ENCODE measurements at places on chromosomes 1 and 21.

- no peak for DNase-seq
Observed at GRCh38 chr1:247646867-247647266, 32.7 kb downstream of the OR13G1 start.

DNA sequence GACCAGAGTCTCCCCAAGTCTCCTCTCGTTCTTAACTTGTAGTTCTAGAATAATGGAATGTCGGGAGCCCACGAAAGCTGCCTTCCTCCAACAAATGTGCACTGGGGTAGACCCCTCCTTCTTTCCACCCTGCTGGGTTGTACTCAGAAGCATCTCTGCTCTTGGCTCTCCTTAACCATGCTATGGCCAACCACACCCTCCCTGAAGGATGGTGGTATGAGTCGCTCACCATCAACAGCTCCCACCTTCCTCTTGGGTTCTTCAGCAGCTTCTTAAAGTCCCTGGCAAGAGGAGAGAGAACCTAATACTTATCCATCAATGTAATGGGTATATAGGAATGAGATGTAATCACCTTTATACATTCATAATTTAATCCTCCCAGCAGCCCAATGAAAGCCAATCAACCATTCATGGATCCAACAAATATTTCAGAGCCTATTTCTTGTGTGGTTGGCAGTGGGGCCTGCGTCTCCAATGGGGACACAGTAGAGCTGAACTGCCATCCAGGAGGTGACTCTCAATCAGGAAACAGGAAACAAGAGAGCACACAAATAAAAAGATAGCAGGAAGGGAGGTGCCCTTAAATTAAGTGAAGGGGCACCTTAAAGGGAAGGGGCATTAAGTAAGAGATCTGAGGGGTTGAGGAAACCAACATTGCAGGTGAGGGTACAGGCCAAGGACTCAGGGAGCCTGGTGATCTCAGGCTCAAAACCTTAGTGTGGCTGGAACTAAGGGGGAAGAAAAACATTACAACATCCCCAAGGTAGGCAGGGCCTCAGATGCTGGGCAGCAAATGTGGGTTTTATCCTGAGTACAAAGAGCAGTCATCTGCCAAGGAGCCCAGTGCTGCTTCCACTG is 64.4 kb upstream of the ETS2 start:
- DNase-seq: no peak

DNA sequence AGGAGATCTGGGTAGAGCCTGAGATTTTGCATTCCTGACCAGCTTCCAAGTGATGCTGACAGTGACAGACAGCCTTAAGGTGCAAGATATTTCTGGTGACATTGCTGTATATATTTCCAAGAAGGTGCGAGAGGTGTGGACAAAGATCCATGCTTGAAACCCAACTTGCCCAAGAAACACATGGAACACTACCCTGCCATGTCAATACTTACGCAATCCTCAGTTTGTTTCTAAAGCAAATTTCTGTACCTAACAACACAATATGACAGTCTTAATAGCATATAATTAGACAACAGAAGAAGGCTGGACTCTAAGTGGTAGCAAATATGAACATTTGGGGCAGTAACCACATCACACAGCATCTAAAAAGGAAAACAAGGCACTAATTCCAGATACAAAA is 260.4 kb downstream of the DSCAM start:
- DNase-seq: no peak

GRCh38 chr1:26280333-26281042 is 602 bp downstream of the SH3BGRL3 start:
- no peak for DNase-seq

DNA sequence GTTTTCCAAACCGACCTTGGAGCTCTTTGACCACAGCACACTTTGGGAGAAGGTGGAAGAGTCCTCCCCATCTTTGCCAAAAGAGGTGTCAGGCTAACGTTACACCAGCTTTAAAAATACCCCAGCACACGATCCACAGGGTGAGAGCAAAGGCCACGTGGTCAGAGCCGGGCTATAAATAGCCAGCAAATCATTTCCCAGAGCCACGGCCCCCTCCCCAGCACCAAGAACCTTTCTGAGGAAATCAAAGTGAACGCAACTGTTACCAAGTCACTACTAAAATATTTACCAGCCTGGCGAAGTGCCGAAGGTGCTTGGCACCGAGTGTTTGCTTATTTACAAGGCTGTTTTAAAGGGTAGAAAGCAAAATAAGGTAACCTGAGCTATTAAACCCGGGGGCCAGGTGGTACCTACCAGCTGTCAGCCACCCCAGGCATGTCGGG is 72.4 kb downstream of the CASZ1 start:
- DNase-seq: no peak

- no peak for DNase-seq
Observed at GRCh38 chr21:46393941-46394594, 64.6 kb upstream of the DIP2A start.

- no peak for DNase-seq
Observed at GRCh38 chr1:214859647-214860046, 222.9 kb upstream of the KCNK2 start.

DNA sequence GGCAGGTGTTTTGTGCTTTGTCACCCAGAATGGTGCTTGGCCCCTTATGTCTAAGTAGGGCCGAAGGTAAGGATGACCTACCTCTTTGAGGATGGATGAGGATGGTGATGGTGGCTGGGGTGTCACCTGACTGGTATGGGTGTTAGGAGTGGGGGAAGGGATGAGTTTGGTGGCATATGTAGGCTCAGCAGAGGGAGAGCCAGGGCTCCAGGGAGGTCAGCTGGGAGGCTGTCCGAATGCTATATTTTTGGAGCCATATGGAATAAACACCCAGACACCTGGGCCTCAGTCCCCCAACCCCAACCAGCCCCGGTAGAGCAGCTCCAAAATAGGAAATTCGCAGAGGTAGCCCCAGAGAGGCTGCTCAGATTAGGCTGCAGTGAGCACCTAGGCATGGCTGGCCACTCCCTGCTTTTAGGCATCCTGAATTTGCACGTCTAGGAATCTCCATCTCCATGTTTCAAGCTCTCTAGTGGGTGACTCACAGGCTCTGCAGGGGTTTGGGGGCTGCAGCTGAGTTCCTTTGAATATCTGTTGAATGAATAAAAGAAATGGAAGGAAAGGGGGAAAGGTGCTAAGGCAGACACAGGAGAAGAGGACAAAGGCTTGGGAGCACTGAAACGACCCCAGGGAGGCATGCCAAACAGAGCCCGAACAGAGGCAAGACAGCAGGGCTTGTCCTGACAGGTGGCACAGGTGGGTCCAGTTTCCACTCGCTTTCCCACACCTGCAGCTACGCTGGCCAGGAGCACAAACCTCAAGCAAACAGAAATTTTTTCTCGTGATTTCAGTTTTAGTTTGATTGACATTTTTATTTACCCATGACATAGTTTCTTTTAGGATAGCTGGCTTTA is 135.3 kb upstream of the EDN2 start:
- DNase-seq: no peak

GRCh38 chr1:171243878-171244277 is 4.4 kb upstream of the FMO1 start:
- no peak for DNase-seq

- DNase-seq: no peak
Observed at GRCh38 chr1:23529146-23530086, 1.6 kb downstream of the E2F2 start.

- no peak for DNase-seq
Observed at GRCh38 chr1:151108331-151108730, 37.8 kb downstream of the GABPB2 start.

DNA sequence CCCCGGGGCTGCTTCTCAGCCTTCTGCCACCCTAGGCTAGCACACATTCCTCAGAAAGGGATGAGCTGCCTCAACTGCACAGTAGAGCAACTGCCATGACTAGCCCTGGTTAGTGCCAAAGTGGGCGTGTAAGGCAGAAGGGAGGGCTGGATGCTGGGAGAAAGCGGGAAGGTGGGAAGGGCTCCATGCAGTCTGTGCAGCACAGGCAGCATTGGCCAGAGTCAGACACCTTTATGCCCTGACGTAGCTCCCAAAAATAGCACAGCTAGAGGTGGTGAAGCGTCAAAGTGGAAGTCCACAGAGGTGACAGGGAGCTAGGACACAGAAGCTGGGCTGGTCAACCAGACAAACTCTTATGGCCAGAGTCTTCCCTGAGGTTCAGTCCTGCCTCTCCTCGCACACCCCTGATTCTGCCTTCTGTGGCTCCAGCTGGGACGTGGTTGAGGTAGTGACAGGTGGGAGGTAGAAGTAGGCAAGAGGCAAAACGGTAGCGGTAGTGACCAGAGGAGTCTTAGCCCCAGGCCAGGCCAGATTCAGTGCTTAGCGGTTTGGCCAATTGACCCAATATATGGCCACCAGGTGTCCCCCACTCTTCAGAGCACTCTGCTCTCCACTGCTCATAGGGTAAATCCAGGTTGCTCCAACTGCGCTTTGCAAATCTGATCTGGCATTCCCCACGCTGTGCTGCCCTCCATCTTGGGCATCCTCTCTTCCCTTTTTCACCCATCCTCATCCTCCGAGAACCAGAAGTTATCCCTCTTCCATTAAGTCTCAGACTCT is 45.6 kb downstream of the DDX20 start:
- DNase-seq: no peak

DNA sequence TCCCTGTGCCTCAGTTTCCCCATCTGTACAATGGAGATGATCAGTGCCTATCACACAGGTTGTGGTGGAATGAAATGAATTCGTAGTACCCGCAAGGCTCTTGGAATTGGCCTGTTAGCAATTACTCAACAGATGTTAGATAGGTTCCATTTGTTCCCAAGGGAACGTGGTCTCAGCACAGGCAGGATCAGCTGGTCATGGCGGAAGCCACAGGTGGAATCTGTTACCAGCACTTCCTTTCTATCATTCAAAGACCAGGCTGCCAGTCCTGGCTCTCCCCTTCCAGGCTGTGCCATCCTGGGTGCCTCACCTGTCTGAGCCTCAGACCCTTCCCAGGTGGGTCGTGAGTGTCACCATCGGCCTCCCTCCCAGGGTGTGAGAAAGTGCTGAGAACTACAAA is 61.5 kb downstream of the FBXO2 start:
- DNase-seq: no peak

- no peak for DNase-seq
Observed at GRCh38 chr1:231702804-231703203, 76.2 kb downstream of the DISC1 start.

- no peak for DNase-seq
Observed at GRCh38 chr1:30146448-30146847, 576.9 kb downstream of the MATN1 start.

- no peak for DNase-seq
Observed at GRCh38 chr1:155909894-155910293, 1.3 kb downstream of the RIT1 start.

DNA sequence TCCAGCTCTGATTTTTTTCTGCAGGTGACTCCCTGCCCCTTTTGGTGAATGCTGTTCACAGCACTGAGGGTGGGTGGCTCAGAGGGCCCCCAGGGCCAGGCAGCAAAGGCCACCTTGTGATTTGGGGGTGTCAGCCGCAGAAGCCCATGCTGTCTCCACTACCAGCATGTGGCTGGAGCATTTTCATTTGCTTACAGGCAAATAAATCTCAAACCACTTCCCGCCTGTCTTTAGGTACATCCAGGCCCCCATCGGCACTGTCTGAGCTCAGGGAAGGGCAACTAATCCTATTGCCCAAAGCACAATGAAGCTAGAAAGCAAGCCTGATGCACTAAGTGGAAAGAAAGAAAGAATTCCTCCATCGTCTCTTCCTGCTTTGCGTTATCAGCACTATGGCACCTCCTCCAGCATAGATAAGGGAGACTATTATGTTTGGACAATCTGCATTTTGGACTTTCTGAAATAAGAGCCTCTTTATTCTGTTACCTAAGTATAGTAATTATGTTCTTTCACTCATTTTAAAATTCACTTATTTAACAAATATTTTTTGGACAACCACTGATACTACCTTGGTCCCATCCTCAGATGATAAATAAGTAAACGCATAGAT is 100.5 kb upstream of the TLR5 start:
- no peak for DNase-seq

GRCh38 chr1:9755441-9755995 is 68.2 kb downstream of the CLSTN1 start:
- no peak for DNase-seq

- no peak for DNase-seq
Observed at GRCh38 chr1:168732736-168733135, 3.7 kb upstream of the DPT start.

DNA sequence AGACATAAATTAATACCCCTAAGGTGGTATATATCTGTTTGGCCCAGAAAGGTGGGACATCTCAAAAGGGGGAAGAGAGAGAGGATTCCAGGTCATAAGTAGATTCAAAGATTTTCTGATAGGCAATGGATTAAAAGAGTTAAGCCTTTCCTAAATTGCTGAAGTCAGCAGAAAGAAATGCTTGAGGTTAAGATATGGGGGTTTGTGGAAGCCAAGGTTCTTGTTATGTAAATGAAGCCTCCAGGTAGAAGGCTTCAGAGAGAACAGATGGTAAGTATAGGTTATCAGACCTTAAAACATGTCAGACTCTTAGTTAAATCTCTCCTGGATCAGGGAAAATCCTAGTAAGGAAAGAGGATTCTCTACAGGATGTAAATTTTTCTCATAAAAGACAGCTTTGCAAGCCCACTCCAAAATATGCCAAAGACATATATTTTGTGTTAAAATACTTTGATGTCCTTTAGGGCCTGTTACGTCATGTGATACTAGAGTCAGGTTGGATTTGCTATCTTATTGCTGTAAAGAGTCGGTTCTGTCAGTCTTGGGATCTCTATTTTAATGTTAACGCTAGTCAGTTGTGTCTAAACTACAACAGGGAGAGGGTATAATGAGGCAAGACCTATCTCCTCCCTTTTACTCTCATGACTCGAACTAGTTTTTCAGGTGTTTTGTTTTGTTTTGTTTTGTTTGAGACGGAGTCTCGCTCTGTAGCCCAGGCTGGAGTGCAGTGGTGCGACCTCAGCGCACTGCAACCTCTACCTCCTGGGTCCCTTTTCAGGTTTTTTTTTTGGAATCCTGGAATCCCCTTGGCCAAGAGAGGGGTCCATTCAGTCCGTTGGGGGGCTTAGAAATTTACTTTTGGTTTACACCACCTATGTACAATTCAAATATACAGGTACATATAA is 30.6 kb downstream of the RGS2 start:
- no peak for DNase-seq

- DNase-seq: no peak
Observed at GRCh38 chr1:201332021-201332420, 45.5 kb downstream of the TNNT2 start.

DNA sequence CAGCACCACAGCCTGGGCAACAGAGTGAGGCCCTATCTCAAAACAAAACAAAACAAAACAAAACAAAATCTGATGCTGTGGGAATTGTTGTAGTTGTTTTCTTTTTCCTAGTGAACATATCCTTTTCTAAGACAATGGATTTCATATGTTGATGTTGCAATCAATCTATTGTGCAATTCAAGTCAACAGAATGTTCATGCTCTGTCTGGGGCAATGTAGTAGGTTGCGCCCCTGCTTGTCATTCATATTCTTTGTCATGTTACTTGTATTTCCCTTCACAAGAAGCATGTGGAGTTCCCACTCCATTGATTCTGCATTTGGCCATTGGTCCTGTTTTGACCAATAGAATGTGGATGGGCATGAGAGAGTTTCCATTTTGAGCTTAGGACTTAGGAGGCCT is 223.9 kb downstream of the DUSP10 start:
- DNase-seq: no peak

All from nucleus accumbens (tissue), 56 donors.